Urothelium cell line (cell line): ENCODE measurements at places on chromosomes 12 and 14.
A peak's percentile ranks its signal among the peaks of the same experiment; 100 is the strongest.

DNA sequence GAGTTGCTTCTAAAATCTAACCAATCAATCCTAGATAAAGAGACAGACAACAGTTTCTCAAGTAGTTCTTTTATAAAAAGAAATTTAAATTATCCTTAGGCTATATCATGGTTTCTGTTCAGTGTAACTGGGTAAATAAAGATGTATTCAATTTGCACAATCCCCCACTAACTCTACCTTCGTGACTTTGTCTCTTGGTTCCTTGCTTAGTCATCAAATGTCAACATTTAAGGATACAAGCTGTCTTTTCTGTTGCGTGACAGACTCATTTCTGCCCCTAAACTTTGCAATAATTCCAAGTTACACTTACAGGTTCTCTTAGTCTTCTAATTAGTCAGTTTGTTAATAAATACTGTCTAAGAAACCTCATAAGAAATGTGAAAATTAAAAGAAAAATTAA lies 50.6 kb downstream of the SCAF11 start:
- DNase-seq = no peak

- no peak for DNase-seq
Measured at GRCh38 chr12:5070090-5070489, 26.4 kb downstream of the KCNA5 start.

- DNase-seq = peak; percentile 41
Measured at GRCh38 chr14:29144621-29145020, 378.0 kb downstream of the FOXG1 start.

DNA sequence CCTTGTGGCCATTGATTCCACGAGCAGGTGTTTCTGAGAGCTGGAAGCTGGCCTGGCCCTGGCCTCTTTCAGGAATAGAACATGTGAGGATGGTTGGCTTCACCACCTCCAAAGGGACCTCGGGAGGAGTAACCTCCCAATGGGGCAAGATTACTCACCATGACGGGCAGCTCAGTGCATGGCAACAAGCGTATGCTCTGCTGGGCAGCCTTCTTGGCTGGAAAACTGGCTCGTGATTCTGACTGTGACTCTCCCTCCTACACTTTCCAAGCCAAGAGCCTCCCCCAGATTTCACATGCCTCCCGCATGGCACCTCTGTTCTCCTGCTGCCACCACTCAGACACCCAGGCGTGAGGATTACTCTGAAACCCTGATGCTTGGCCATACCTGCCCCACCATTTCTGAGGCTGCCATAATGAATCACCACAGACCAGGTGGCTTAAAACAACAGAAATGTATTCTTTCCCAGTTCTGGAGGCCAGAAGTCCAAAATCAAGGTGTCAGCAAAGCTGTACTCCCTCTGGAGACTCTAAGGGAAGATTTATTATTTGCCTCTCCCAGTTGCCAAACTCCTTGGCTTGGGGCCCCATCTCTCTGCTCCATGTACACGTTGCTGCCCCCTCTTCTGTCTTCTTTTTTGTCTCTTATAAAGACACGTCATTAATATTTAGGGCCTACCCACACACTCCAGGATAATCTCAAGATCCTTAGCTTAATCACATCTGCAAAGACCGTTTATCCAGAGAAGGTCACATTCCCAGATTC lies 215.9 kb downstream of the CHST11 start:
- DNase-seq = peak; percentile 23

GRCh38 chr12:2851931-2852330 lies 4.9 kb downstream of the TEX52 start:
- DNase-seq = no peak

DNA sequence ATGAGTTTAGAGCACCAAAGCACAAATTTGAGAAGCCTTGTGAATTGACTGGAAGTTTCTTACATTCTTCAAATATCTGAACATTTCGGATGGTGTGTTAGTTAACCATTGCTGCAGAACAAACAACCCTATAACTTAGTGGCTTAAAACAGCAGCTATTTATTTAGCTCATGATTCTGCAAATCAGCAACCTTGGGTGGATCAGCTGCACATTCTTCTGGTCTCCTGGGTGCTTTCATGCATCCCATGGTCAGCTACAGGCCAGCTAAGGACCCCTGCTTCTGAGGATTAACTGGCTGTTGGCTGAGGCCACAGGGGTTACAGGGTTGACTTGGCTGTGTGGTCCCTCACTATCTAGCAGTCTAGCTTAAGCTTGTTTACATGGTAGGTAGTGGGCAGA lies 114.0 kb upstream of the HIF1A start:
- DNase-seq = no peak

GRCh38 chr12:67145692-67146091 lies 123.5 kb upstream of the CAND1 start:
- DNase-seq = no peak

GRCh38 chr14:104376202-104377140 lies 203.1 kb upstream of the C14orf180 start:
- no peak for DNase-seq

DNA sequence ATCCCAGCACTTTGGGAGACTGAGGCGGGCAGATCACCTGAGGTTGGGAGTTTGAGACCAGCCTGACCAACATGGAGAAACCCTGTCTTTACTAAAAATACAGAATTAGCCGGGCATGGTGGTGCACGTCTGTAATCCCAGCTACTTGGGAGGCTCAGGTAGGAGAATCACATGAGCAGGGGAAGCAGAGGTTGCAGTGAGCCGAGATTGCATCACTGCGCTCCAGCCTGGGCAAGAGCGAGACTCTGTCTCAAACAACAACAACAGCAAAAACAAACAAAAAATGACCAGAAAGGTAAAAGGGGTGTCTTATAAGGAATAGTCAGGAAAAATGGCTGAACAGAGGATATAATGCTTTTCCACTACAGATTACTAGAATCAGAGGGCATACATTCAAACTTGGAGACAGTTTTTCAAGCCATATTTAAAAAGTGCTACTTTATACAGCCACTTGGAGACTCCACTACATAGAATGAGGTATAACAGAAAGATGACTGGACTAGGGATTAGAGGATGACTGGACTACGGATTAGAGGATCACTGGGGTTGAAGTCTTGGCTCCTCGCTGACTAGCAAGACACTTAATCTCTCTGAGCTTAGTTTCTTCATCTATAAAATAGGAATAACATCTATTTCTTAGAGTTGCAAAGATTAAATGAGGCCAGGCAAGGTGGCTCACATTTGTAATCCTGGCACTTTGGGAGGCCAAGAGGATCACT lies 4.9 kb upstream of the CS start:
- DNase-seq = no peak

- DNase-seq = no peak
Measured at GRCh38 chr12:116400636-116401372, 123.3 kb upstream of the MED13L start.

DNA sequence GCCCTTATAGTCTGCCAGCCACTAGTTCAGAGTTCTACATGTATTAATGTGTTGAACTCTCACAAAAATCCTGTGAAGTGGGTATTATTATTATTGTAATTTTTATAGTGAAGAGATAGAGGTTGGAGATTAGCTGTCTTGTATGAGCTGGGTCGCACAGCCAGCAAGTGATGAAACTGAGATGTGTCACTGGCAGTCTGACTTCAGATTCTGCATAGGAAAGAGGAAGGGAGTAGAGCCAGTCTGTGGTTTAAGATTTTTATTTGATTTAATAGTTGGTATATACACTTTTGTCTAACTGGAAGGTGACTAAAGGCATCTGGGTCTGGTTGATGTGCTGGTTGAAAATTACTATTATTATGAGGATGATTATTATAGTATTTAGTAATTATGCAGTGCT lies 5.8 kb upstream of the FRS2 start:
- DNase-seq = no peak

GRCh38 chr12:15662303-15662980 lies 126.7 kb downstream of the EPS8 start:
- DNase-seq = peak; percentile 13

DNA sequence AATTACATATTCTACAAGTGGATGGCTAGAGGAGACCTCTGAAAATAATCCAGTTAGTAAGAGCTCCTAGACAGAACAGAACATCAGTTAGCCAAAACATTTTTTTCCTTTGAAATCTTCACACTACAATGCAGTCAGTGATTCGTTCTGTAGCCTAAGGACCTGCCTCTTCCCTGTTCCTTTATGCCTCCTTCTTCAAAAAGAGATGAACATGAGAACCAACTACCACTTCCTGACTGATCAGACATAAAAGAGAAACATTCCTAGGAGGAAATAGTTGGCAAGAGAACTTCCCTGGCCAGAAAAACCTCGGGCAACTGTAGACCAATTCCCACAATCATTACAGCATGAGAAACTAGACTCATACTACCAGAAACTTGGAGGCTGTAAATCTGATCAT lies 29.4 kb downstream of the ITPR2 start:
- no peak for DNase-seq

DNA sequence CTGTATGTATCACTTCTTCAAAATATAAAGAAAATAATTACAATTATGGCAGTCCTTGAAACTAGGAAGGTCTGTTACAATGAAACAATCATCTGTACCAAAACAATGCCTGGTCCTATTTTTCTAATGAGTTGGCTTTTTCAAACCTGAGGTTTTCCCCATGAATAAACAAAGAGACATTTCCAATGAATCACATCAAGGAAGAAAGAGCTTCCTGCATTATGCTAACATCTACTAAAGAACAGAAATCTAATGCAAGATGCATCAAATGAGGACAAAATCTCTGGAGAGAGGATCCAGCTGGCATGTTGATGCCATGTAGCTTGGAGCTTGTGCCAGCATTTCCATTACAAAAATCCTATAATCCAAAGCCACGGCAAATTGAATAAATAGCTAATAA lies 29.3 kb downstream of the NIN start:
- no peak for DNase-seq

GRCh38 chr12:25459541-25459951 lies 93.5 kb downstream of the LMNTD1 start:
- DNase-seq = no peak

GRCh38 chr12:46480316-46480715 lies 107.7 kb upstream of the SLC38A2 start:
- DNase-seq = no peak

DNA sequence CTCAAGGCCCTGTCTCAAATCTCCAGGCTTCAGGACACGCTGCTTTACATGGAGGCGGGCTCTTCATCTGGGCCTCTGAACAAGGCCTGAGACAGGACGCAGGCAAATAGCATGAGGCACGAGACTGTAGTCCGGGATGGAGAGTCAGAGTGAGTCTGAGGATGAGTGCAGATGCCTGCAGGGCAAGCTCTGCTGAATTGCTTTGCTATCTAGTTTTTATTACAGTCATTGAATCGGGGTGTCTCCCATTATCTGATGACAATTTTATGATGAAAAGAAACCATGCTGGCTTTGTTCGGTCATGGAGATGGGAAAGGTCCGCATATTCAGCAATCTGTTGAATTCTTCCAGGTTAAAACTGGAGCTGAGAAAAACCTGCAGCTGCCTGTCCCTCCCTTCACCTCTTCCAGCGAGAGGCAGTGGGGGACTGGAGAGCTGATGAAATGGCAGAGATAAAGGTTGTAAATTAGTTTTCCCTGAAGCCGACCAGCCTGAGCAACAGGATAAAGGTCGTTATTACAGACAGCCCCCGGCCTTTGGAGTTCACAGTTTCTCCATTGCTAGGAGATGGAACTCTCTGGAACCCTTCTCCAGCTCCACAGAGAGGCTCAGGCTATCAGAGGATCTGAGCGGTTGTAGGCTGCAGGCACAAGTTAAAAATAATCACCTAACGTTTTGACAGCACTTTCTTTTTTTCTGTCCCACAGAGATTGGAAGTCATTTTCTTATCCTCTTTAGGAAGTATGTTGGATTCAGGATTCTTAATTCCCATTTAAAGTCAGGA lies 1.3 kb upstream of the ADGRD1 start:
- DNase-seq = no peak

DNA sequence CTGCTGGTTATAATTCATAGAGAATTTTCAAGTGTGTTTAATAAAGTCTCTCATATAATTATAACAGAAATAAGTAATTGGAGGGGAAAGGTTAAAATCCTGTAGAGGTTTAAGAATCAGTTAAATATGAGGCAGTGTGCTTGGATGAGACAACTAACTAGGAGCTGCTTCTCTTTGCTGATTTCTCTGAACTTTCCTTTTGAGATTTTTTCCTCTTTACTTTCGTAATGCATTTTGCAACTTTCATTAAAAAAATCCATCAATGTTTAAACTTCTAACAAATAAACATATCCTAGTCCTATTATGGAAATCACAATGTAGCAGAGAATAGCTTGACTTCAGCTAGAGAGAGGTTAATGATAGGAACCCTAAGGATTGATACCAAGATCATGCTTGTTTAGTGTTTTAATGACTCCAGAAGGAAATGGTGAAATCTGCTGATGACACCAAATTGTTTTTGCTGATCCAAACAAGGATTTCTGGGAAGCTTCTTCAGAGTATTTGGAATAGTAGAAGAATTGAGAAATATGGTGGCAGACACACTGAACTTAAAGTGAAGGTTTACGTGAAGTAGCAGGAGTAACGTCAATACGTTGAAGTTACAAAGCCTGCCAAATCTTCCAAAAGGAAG lies 122.6 kb downstream of the RAD51B start:
- DNase-seq = no peak

DNA sequence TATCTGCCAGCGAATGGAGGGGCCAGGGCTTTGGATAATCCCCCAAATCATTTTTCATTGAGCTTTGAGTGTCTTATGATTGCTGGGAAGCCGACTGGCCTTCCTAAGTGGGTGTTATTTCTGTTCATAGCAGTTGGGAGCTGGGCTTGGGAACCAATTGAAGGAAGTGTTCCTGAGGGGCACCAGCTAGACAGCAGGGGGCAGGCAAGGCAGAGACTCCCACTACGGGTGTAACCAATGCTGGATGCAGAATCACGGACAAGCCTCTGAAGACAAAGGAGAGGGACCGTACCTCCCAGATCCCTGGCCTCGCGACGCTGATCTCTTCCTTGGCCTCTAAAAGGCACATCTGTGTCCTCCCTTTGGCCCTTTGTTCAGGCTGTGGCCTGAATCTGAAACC lies 149.0 kb upstream of the PRMT8 start:
- DNase-seq = peak; percentile 59
